RPMI8226 (cell line): ENCODE measurements at places on chromosomes 4 and X.

- DNase-seq = no peak
Measured at GRCh38 chr4:26510334-26510964, 20.2 kb upstream of the CCKAR start.

DNA sequence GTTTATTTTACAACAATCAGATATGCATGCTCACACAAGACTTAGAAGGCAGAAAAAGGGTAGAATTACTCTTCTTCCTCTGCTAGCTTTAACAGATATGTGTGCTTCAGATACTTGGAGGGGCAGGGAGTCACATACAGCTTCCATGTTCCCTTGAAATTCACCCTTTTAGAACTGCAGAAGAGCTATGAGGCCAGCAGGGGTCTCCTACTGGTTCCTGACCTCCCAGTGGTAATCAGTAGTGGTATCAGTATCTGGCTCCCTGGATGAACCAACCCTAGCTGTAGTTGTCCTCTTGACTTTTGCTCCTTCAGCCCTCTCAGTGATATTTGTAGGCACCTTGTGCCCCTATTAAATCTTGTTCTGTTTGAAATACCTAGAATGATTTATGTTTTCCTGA, 81.5 kb downstream of the RCHY1 start:
- DNase-seq = peak; percentile 4

DNA sequence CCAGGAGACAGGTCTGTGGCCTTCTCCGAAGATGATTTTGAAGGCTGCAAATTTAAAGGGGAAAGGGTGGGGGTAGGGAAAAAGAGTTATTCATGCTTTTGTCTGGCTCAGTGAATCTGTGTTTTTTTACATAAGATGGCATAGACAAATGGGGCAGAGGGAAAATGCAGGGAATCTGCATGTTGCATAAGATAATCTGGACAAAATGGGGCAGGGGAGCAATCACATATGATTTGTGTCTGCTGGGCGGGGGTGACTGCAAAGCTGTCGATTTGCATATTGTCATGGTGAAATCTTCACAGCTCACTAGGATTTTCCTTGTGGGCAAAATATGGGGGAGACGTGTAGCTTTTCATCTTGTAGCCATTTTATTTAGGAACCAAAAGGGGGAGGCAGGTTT, 29.4 kb upstream of the GYG2 start:
- no peak for DNase-seq

- DNase-seq = peak; percentile 57
Measured at GRCh38 chr4:118760092-118760491, 74.9 kb downstream of the METTL14 start.

DNA sequence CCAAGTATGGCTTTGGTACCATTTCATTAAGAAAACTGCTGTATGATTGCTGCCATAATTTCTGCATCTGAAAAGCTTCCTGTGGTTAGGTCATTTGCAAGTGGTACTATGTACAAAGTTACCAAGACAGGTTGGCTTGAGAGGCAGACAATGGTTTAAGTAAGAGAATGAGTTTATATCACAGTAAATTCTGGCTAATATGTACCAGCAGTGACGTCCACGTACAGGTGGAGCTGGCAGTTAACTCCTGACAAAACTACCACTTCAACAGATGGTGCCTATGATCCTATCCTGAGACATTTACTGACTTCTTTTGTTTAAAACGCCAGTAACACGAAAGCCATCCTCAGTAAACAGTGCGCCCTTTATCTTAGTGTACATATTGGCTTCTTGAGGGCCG, 198.4 kb downstream of the NR3C2 start:
- no peak for DNase-seq

GRCh38 chrX:368811-369562, 17.7 kb downstream of the PPP2R3B start:
- no peak for DNase-seq

- DNase-seq = no peak
Measured at GRCh38 chr4:165308606-165309005, 18.9 kb upstream of the MSMO1 start.

- no peak for DNase-seq
Measured at GRCh38 chrX:12390301-12390700, 252.0 kb downstream of the FRMPD4 start.

- no peak for DNase-seq
Measured at GRCh38 chr4:169540774-169541173, 71.6 kb downstream of the NEK1 start.

- no peak for DNase-seq
Measured at GRCh38 chr4:136319789-136320464, 1212.4 kb downstream of the PCDH18 start.

GRCh38 chrX:7055386-7056137, 92.0 kb upstream of the STS start:
- no peak for DNase-seq

DNA sequence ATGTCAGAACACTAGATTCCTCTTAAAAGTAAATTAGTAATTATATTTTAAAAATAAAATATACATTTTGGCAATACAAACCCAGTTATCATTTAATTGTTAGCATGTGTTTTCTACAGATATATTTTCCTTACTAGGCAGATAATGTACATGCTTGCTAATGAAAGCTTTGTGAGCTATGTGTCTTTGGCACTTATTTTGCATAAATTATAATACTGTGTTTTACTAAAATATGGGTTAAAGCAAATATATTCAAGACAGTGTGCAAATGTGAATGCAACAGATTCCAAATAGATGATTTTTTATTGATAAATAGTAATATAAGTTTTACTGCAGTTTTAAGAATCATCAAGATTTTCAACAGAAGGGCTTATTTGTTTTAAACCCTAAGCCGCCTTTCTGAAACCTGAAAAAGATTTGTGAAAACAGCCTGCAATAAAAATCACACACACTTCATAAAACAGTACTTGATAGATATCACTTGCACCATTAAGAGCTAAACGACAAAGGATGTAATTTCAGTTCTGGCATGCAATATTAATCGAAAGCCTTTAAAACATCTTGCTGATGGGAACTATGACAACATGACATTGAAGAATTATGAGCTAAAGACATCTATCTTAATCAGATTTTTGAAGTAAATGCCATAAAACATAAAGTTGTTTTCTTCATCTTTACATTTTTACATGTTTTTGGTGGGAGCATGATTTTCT, 333.3 kb downstream of the DCTD start:
- no peak for DNase-seq

DNA sequence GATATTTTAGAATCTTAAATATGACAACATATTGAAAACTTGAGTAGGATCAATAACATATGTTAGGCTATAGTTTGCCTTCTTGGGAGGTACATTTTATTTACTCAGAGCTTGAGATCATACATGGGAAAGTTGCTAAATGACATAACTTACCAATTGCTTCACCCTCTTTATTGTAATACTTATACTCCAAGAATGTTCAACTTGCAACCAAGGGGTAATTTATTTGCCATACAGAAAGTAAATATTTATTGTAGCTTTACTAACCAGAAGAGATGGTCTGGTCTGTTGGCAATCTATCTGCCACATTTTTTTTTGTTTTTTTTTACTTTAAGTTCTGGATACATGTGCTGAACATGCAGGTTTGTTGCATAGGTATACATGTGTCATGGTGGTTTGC, 426.6 kb downstream of the ARHGAP24 start:
- no peak for DNase-seq

DNA sequence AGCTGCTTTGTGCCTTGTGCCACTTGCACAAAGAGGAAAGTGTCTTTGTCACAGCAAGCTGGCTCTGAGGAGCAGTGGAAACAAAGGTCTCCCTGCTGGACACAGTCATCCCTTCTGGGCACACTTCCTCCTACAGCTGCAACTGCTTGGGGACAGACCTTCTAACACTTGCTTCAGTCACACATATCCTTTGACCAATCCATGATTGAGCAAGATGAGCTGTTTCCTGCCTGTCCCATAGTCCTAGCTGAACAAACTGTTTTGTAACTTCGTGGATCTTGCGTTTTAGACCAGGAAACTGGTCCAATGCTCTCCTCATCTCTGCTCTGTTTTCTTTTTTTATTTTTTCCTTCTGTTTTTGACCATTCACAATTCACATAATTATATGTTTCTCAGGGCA, 98.5 kb downstream of the RRAGB start:
- no peak for DNase-seq

DNA sequence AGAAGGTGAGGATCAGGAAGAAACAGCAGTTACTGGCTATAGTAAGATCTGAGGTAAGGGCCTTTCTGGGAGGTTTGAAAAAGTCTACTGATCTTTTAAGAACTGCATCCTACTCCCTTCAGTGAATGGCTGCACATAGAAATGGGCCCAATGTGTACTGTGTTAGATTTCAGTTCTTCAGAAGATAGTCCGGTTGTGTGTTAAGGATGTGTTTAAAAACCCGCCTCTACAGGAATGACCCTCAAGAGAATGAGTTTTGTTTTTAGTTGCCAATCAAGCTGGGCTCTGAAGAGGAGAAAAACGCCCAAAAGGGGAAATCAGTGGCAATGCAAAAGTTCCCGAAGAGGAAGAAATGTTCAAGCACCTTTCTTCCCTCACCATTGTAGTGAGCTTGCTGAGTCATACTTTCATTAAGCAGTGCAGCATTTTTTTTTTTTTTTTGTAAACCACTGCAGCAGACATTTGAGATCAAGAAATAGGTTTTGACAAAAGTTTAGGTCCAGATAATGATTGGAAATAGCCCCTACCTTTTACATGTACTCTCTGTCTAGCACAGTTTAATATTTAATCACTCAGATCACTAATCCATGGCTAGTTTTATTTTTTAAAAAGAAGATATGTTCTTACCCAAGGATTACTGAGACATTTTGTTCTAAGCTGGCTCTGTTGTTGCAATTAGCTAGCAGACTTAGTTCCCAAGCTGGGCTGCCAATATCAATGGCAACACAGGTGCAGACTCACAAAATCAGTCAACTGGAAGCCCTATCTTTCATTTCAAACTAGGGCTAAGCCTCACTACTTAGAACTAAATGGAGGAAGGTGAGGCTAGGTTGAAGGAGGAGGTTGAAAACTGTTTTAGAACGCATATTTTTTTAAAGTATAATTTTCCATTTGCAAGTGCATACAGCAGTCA, 7.0 kb upstream of the TRPC5OS start:
- peak; percentile 45 for DNase-seq

DNA sequence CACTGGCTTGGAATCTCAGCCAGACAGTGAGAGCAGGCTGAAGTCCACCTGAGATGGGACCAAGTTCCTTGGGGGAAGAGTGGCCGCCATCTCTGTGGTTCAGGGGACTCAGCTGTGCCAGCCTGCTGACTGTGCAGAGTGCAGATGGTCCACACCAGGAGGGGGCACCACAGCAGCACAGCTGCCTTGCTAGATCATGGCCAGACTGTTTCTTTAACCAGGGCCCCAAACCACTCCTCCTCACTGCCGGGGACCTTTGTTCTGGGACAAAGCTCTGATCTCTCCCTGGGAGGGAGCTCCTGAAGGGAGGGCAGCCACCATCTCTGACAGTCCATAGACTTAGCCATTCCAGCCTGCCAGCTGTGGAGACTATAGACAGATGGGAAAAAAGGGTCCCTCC, 2189.6 kb downstream of the PCDH7 start:
- DNase-seq = no peak

DNA sequence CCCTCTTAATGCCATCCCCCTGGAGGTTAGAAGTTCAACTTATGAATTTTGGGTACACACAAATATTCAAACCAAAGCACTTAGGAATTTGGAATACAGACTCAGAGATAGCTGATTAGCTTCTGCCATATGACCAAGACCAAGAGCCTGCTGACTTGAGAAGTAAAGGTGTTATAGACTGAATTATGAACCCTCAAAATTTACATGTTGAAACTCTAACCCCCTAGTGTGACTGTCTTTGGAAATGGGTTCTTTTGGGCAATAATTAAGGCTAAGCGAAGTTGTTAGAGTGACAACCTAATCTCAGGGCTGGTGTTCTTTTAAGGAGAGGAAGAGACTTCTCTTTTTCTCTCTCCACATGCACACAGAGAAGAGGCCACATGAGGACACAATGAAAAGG, 151.2 kb downstream of the COX18 start:
- DNase-seq = no peak

DNA sequence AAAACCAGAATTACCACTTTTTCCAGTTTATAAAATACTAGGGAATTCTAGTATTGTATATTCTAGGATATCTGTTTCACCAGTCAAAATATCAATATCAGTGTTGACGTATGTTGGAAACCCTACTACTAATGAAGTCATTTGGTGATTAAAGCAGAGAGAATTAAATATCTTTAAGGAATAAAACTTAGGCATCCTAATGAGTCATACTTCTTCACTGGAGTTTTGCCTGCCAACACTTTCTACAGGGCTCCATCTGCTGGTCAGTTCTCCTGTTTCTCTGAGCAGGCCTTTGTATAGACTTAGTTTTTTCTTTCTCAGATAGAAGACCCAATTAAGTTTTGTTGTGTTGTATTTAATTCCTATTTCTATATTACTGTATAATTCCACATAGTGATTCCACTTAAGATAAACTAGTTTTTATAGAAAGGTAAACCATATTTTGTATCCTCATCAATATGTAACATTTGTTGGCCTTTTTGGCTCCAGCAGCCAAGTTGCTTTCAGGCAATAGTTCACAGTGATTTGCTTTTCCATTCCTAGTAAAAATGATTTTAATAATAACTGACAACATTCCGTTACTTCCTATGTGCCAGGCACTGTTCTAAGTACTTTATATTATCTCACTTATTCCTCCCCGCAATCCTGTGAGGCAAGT, 3.5 kb downstream of the AP1AR start:
- DNase-seq = peak; percentile 47

DNA sequence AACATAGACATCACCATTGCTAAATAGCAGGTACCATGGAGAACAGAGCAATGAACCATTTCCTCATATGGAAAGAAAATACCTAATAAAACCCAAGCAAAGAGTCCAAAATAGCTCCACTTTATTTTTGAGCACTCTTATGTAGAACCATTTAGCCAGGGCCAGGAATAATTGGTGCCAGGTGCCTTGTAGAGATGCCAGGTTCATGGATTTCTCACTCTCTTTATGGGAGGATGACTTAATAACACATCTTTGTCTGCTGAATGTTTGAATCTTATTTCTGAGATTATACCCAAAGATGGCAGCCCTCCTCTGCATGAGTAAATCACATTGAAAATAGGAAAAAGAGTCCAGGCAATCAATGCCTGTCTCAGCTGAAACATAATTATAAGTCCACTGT, 212.3 kb upstream of the SFRP2 start:
- no peak for DNase-seq

- DNase-seq = peak; percentile 60
Measured at GRCh38 chr4:78776729-78777575, 802 bp downstream of the BMP2K start.

DNA sequence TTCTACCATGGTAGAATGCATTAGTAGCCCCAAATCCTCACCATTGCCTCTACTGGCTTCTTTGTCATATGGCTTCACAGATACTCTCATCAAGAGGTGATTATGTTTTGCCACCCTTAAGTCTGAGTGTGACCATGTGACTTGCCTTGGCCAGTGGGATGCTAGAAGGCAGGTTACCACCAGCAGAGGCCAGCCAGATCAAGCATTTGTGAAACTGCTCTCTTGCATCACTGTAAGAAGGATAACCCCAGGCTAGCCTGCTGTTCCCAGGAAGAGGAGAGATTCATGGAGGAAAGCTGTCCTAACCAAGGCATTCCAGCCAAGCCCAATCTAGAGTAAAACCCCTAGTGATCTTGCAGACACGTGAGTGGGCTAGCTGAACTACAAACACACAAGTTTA, 46.8 kb downstream of the USP46 start:
- DNase-seq = no peak

GRCh38 chr4:140652601-140653000, 83.8 kb upstream of the UCP1 start:
- no peak for DNase-seq

GRCh38 chr4:17552427-17552826, 24.6 kb upstream of the LAP3 start:
- peak; percentile 60 for DNase-seq

GRCh38 chr4:11209826-11210225, 218.9 kb downstream of the HS3ST1 start:
- no peak for DNase-seq
